Epithelial cell of esophagus (primary cell): ENCODE measurements at places on chromosomes 3 and 15.

- DNase-seq, result peak; percentile 36
These were observed 36.0 kb downstream of the USP13 start for GRCh38 chr3:179688850-179689249.

- peak; percentile 52 for DNase-seq
These were observed 277.3 kb upstream of the NR2F2 start for GRCh38 chr15:96053031-96053780.

DNA sequence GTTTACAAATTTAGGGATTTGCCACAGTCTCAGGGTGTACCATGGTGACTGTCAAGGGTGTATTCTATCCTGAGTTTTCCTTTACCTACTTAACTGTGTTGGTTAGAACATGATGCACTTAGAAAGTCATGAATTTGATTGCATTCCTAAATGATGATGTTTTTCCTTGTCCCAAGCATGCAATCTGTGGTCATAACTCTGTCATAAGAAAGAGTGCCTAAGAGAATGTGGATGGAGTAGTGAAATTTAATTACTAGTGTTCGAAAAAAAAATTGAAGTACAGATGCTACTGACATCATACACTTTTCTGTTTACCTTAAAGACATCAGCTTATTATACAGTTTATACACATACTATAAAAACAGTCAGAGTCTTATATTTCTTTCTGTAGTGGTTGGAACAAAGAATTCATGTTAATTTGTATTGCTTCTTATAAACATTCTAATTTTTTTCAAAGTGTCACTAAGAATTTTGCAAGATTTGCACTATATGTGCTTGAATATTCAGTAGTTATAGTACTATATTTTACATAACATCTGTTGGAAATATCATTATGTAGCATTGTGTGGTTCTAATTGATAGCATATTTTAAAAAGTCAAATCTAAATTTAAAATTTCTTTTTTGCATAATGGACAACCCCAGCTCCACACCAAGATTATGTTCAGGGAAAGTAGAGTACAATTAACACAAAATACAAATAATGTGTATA lies 231.3 kb upstream of the KCNMB2 start:
- peak; percentile 36 for DNase-seq

DNA sequence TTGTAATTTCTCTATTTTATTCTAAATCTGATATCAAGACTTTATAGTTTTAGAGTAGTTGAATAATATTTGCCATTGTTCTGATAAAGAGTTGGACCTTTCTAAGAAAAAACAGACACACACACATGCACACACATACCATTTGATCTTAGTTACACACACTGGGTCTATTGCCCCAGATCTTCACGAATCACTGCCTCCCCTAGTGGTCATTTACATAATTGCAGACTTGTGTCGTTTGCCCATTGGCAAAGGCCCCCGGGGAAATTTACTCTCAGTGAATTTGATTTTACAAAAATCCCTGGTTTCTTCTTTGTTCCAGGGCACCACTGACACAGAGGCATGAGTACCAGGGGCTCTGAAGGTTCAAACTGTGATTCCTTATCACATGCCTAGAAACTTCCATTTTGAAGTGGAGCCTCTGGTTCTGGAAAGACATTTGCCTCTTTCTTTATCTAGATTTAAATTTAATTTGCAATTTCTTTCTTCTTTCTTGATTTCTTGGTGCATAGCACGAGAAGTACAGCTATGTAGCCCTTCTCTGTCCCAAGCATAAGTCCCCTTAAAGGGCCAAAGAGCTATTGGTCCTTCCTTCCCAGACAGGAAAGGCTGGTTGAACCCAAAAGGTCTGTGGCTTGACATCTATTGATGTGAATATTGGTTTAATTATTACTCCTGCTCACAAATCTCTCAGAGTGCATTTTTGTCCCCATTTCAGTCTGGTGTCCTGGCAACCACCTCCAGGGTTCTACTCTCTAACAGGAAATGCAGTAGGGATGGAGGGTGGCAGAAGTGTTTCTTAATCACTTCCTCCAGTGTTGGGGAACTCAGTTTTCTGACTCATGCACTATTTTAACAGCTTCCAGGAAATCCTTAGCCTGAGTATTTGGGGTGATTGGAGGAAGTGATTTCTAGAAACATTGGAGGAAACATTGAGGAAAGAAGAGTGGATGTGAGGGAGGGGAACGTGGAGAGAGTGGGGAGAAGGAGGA lies 32.4 kb upstream of the SLC6A11 start:
- peak; percentile 54 for DNase-seq

GRCh38 chr3:105862217-105862616 lies 6.6 kb downstream of the CBLB start:
- no peak for DNase-seq

GRCh38 chr15:81235276-81236123 lies 38.8 kb downstream of the IL16 start:
- DNase-seq, result no peak

GRCh38 chr15:97522347-97522746 lies 438.2 kb upstream of the ARRDC4 start:
- DNase-seq, result no peak

DNA sequence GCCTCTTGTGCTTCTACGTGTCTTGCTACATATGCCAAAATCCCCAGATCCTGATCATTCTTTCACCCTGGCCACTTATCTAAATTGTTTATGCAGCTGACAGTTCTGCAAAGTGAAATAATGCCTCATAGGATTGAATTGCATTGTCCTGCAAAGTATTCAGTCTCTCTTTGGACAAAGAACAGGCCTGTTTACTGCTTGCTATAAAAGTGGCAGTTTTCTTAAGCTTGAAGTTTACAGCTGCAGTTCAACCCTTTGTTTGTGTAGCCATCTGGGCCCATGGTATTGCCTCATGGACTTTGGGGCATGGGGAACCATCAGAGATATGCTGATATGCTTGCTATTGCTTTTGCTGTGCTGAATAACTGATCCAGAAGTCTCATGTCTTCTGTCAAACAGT lies 523.2 kb downstream of the OTOL1 start:
- no peak for DNase-seq

DNA sequence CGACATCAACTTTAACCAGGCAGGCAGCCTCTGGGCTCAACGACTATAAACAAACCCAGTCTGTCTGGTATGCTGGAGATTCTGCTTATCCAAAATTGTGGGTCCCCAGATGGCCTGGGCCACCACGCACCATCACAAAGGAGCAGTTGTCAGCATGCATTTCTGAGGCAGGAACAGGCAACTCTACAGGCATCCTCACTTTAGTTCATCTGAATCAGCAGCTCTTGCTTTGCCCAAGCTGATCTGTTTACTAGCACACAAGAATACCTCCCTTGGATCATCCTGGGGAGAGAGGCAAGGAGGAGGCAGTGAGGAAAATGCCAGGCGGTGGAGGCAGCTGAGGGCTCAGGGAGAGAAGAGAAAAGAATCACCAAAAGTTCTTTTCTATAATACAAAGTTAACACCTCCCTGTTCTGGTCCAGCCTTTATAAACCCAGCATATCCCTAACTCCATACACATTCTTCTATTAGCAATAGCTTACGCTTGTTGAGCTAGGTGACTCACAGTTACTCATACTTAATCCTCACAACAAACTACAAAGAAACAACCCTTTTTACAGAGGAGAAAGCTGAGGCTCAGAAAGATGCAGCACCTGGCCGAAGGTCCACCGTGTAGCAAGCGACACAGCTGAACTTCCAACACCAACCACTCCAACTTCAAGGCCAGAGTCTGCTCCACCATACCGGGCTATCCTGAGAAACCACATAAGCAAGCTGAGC lies 33.6 kb downstream of the ZDHHC3 start:
- DNase-seq, result peak; percentile 74

DNA sequence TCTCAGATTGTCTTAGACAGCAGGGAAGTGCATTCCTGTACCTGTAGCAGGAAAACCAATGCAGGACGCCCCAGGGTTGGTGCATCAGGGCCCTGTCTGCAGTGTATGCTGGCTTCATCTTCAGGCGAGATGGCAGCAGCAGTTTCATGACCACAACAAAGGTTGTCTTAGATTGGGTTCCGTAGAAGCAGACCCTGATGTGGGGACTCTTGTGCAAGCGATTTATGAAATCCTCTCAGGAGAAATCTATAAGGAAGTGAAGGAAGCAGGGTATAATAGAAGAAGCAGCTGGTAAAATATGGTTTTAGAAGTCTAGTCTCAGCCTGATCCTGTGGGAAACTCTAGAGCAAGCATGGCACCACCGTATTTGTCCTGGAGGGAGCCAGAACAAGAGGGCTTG lies 25.0 kb downstream of the DNAH1 start:
- DNase-seq, result no peak

GRCh38 chr3:69378112-69378802 lies 7.6 kb downstream of the FRMD4B start:
- no peak for DNase-seq

DNA sequence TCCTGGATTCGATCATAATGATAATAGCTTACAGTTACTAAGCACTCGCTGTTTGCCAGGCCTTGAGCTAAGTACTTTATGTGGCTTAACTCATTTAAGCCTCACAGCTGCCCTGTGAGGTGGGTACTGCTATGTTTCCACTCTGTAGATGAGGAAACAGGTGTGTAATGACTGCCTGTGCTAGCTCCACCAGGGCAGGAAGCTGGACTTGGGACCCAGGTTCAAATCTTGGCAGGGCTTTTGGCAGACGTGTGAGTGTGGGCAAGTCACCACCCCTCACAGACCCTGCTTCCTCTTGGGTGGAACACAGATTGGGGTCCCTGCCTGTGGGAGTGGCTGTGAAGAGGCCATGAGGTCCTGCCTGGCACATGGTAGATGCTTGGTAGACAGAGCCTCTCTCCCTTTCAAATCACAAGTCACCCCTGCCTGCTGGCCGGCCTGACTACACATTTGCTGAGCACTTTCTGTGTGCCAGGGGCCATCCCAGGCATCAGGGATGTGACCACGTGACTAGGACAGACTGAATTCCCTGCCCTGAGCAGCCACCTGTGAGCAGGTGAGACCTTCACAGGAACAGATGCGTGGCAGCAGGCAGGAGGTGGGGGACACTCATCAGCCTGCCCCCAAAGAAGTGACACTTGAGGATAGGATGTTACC lies 3.7 kb downstream of the EFCC1 start:
- DNase-seq, result no peak

GRCh38 chr3:34727700-34728099 lies 911.6 kb upstream of the ARPP21 start:
- peak; percentile 5 for DNase-seq

DNA sequence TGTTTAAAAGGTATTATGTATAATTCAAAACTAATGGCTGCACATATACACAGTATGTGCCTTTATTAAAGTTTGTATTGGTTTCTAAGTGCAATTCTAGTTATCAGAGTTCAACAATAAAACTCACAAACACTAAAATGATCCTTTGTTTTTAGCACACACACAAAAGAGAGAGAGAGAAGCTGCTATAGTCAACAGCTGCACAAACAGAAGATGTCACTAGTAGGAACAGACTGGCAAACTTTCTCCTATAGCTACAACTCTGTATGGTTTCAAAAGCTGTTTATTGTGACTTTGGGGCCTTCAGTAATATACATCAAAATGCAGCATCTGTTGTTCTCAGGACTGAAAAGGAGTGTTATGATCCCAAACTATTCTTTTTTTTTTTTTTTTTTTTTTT lies 6.1 kb downstream of the SECISBP2L start:
- DNase-seq, result no peak

GRCh38 chr3:95775486-95776094 lies 1038.8 kb upstream of the EPHA6 start:
- no peak for DNase-seq

GRCh38 chr3:25515171-25515570 lies 87.1 kb downstream of the RARB start:
- DNase-seq, result no peak

DNA sequence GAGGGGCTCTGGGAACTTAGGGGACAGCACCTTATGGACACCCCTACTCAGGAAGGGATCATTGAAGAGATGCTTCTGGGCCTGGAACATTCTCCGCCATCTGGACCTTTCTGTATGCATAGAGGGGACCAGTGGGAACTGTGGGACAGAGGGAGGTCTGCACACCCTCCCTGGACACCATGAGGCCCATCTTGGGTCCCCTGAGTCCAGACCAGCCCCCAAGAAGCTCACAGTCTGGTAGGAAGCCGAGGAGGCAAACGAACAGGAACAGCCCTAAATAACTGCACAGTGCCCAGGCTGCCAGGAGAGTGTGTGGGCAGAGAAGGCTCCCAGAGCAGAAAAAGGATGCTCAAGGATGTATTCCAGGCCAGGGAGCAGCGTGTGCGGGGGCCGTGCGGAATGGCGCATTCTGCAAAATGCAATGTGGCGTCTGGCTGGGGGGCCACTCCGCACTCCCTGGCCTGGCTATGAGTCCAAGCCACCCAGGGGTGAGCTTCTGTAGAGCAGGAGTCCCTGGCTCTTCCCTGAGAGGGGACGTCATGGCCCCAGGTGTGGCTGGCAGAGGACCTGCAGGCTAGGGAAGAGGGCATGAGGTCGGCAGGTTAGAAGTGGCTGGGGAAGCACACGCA lies 24.5 kb upstream of the KLF13 start:
- DNase-seq, result no peak

DNA sequence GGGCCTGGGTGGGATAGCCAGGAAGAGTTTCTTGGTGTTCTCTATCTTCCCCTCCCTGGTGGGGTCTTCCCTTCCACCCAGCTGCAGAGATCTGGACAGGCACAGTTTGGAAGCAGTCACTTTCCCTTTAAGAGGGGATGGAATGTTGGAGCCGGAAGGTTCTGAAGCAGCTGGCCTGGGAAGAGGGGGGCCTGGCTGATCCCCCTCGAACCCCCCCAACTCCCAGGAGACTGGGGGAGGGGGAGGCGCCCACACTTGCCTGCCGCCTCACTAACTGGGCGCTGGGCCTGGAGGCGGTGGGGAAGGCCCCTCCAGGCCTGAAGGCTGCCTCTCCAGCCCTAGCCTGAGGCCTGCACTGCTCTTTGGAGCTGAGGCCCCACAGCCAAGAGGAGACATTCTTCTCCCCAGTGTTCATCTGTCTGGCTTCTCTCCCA lies 1.4 kb downstream of the DVL3 start:
- DNase-seq, result no peak

DNA sequence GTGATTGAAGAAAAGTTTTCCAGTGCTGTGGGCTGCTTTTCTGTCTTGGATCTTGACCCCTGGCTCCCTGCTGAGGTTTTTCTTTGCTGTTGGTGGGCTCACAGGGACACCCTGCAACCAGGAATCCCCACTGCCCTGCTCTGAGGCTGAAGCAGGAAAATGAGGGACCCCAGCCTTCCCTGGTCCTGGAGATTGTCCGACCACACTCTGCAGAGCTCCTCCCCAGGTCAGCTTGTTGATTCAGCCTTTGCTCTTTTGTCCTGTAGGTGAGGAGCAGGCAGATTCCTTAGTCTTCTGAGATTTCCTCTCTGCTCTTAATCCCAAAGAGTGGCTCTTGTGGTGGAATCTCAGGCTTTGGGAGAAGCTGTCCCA lies 194.5 kb downstream of the RPLP1 start:
- DNase-seq, result no peak

GRCh38 chr3:12716605-12717151 lies 42.4 kb downstream of the TMEM40 start:
- no peak for DNase-seq
